ENCODE measurements at places on chromosomes 4 and X.
A peak's percentile ranks its signal among the peaks of the same experiment; 100 is the strongest.

DNA sequence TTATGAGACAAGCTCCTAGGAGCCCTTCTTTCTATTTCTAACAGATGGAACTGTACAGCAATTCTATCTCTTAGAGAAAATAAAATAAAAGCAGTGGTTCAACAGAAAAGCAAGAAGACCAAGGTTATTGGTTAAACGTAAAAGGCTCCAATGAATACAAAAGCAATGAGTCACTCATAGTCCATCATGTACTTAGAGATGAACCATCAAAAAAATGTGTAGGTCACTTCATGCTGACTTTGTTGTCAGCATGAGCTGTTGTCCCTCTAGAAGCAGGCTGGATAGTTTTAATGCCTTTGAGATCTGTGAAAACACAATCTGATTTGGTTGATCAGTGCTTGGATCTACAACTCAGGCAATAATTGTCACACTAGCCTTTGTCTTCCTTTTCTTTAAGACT is 378.6 kb upstream of the ANXA10 start:
- DNase-seq = no peak

- DNase-seq = no peak
These were observed 729 bp upstream of the CPLX1 start for GRCh38 chr4:826508-827208.

- DNase-seq = no peak
These were observed 484.5 kb downstream of the IL15 start for GRCh38 chr4:142120921-142121320.

DNA sequence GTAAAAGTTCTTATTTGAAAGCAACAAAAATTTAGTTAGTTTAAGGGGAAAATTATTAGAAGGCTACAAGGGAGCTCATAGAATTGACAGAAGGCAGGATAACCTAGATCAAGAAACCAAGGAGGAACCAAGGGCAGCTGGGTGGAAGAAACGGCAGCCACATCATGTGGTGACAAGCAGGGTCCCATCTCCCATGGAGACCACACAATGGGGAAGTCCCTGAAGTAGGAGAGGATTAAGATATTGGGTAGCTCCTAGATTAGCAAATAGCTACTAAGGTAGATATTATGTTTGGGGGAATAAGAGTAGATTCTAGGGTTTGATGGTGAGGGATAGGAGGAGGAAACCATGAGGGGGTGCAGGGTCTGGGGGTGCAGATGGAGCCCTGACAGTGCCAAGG is 48.0 kb upstream of the TMEM154 start:
- no peak for DNase-seq

DNA sequence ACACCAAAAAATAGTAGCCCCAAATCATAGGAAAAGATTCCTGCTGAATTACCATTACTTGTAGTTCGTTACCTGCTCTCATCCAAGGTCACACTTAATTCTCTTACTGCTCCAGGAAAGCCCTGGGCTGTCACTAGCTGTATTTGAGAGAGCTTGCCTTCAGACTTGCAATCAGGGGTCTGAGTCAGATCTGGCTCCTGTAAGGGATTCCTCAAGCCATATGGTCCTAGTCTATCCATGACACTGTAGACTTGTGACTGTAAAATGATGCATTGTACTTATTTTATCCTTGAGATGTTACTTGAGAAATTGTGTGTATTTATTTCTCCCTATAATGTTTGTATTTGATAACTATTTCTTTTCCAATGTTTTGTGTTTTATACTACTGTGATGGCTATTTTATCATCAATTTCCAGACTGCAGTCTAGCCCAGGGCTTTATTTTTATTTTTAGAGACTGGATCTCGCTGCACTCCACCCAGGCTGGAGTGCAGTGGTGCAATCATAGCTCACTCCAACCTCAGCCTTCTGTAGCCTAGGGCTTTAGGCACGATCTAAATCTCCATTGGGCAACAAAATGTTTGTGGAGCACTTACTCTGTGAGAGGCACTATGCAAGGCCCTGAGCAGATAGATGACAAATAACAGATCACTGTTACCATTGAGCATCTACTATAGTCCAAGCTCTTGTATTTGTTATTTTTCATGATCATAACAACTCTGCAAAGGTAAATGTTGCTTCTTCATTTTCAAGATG is 24.2 kb downstream of the ERVMER34-1 start:
- DNase-seq = no peak

GRCh38 chr4:185541251-185541727 is 6.0 kb upstream of the PDLIM3 start:
- no peak for DNase-seq

GRCh38 chr4:15702941-15703403 is at the start of gene BST1:
Gene BST1, plus strand, starts transcription at chr4:15703065. Its CDS starts 80 bp downstream, at chr4:15703145.
- DNase-seq = peak; percentile 7
